ENCODE measurements at places on chromosomes 6 and 20.
A peak's percentile ranks its signal among the peaks of the same experiment; 100 is the strongest.

GRCh38 chr6:168371618-168371980 lies 52.0 kb upstream of the DACT2 start:
- no peak for DNase-seq

DNA sequence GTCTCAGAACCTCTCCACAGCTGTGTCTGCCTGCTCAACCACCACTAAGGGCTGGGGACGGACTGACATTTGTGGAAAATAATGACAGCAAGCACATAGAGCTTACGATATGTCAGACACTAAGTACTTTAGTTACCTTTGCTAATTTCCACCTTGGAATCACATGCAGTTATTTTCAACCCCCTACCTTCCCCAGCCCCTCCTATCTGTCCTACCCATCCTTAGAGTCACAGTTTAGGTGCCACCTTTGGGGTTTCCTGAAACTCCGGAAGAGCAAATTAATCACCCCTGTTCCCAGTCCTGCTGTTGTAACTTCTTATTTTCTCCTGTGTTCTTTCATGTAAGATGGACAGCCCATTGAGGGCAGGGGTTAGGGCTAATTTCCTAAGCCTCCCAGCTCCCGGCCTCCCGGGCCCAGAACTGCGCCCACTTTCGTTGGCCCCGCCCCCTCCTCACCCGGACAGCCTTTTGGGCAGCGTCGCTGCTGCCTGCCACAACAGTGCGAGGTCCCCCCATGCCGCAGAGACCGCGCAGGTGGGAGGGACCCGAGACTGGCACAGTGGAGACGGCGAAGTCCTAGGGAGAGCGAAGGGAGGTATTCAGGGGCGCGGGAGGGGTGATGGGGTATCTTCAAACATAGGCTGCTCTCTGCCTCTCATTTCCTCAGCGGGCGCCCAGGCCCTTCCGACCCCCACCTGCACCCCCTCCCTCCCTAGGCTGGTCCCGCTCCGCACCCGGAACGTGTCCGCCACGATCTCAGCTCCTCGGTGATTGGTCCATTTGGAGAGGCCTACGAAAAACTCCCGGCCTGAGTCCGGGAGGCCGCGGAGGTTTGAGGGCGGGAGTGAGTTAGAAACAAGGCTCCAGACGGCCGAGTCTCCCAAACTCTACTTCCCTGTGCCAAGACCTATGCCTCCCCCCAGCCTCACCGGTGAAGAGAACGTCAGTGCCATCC lies 1.1 kb downstream of the DDAH2 start:
- DNase-seq: no peak

- no peak for DNase-seq
Observed at GRCh38 chr6:45310118-45310788, 17.9 kb upstream of the RUNX2 start.

- peak; percentile 91 for DNase-seq
Observed at GRCh38 chr20:19786311-19786710, 28.3 kb downstream of the RIN2 start.

GRCh38 chr6:28001351-28001750 lies 44.3 kb downstream of the OR2B6 start:
- no peak for DNase-seq

- DNase-seq: no peak
Observed at GRCh38 chr6:108157234-108157980, 8.4 kb upstream of the NR2E1 start.

- DNase-seq: no peak
Observed at GRCh38 chr6:128979071-128979470, 96.1 kb downstream of the LAMA2 start.

- DNase-seq: no peak
Observed at GRCh38 chr20:3479025-3479424, 8.2 kb downstream of the ATRN start.

GRCh38 chr20:1803061-1803931 lies 91.9 kb upstream of the SIRPA start:
- DNase-seq: peak; percentile 69

DNA sequence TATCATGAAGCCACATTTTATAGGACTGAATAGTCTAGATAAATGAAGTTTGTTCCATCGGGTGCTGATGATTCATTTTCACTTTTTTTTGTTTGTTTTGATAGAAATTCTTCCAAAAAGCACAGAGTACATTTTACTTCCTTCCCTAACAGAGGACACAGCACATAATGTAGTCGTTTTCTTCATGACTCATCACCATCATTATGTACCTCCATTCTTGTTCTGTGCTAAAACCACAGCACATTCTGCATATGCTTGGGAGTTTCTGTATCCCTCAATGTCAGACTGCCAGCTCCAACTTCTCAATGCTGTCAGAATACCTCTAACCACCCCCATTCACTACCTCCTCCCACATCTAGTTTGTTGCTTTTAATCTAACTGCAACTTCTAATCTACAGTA lies 1004.9 kb upstream of the ADGRB3 start:
- peak; percentile 96 for DNase-seq

DNA sequence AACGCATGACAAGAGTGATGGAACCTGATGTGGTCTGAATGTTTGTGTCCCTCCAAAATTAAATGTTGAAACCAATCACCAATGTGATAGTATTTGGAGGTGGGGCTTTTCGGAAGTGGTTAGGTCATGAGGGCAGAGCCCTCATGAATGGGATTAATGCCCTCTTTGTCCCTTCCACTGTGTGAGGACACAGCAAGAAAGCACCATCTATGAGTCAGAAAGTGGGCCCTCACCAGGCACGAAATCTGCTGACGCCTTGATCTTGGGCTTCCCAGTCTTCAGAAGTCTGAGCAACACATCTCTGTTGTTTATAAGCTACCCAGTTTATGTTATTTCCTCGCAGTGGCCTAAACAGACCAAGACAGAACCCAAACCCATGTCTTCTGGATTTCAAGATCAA lies 244.0 kb upstream of the JAG1 start:
- no peak for DNase-seq

Data from fibroblast of skin of right biceps (primary cell).